ENCODE measurements at places on chromosomes 13 and 19.

DNA sequence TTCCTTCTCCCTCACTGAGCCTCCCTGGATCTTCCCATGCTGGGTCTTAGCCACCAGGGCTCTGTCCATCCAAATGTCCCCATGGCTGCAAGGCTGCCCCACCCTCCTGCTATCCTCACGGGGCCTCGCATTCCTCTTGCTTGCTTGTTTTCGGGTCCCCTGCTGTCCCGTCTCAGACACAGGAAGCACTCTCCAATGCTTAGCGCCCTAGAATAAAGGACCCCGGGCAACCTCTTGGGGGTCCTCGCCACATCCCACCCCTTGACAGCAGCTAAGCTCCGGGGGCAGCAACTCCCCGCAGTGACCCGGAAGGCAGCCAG is 23.7 kb downstream of the SH3GL1 start:
- DNase-seq: no peak

DNA sequence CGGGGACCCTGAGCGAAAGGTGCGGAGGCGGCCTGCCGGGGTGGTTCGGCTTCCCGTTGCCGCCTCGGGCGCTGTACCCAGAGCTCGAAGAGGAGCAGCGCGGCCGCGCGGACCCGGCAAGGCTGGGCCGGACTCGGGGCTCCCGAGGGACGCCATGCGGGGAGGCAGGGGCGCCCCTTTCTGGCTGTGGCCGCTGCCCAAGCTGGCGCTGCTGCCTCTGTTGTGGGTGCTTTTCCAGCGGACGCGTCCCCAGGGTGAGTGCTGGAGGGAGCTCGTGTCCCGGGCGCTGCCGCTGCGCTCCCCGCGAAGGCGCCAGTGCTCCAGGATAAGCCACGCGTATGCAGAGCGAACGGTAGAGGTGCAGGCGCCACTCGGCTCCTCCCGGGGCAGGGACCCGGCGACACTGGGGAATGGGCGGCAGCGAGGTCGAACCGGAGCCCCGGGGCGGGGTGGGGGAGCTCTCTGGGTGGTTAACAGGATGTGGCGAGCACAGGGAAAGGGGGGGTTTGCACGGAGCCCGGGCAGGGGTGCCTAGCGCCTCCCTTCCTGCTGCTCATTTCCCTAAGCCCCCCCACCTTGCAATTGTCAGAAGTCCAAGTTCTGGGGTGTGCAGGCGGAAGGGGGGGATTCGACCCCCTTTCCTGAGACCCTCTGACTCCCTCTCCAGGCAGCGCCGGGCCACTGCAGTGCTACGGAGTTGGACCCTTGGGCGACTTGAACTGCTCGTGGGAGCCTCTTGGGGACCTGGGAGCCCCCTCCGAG is at the start of gene IL27RA:
Gene IL27RA, plus strand, starts transcription at position 44 of the 762 bp plus-strand sequence. Its CDS starts 111 bp downstream, at position 155.
- peak; percentile 53 for DNase-seq

DNA sequence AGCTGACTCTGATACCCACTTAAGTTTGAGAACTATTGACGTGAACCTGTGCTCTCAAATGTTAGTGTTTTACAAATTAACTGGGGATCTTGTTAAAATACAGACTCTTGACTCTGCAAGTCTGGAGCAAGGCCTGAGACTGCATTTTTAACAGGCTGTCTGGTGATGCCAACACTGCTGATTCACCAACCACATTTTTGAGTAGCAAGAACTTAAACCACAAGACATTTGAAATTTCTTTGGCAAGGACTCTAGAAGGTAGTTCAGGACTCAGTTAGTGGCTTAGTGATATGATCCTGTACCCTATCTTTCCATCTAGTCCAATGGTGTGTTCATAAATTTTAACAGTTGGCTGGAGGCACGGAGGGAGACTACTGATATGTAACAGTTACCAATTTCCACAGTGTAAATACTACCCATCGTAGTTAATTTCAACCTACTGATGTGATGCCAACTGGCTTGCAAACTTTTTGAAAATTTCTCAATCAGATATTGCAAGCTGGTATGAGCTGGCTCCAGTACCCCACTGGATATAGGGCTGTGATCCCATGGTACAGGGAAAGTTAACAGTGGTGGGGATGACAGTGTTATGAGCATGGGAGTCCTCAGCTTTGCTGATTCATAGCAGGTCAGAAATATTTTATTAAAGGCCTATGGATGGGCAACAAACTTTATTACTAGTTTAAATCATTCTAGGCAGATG is 255.1 kb downstream of the TBC1D4 start:
- peak; percentile 91 for DNase-seq

GRCh38 chr19:49499030-49499670 is 2.9 kb downstream of the RPS11 start:
- no peak for DNase-seq

DNA sequence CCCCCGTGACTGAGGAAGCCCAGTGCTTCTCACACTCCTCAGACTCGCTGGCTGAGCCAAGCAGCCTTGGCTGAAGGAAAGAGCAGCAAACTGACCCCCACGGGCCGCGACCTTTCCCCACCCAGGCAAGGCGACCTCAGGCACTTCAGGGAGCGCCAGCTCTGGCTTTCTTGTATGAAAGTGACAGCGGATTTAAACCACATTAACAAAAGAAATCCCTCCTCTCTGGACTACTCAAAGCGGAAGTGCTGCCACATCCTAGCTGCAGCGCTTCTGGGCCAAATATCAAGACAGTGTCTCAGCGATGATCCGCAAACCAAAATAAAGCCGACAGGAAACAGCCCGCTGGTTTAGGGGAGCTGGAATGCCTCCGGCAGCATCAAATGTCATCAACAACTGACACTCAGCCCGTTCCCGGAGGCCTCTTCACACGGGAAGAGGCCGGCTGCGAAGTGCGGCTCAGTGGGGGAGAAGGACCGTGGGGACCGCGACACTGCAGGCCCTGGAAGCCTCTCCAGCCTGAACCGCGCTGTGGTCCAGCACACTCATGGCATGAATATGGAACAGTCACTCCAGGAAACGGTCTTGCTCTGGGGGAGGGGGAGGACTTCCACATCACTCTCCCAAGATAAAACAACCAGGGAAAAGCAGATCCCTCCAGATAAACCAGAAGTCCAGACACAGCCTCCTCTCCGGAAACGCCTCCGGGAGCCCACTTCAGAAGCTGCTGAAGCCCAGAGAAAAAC is 1.4 kb downstream of the RASA3 start:
- peak; percentile 99 for DNase-seq

- no peak for DNase-seq
Measured at GRCh38 chr19:14440049-14440448, 6.9 kb downstream of the PKN1 start.

GRCh38 chr13:88800505-88800904 is 1129.3 kb downstream of the SLITRK5 start:
- DNase-seq: no peak

- DNase-seq: peak; percentile 73
Measured at GRCh38 chr19:50357178-50358100, 8.0 kb downstream of the NAPSA start.
